Stimulated activated naive CD8-positive, alpha-beta T cell treated with anti-CD3 and anti-CD28 coated beads, Interleukin-15, amount 100 ng/mL, for 72 hours (primary cell): ENCODE measurements at places on chromosomes 2 and 18.

GRCh38 chr18:32772581-32773381 is at the start of gene KLHL14:
Gene KLHL14 (minus strand): TSS chr18:32773023. CDS start chr18:32770591, 2,432 bp downstream.
- DNase-seq, result no peak

DNA sequence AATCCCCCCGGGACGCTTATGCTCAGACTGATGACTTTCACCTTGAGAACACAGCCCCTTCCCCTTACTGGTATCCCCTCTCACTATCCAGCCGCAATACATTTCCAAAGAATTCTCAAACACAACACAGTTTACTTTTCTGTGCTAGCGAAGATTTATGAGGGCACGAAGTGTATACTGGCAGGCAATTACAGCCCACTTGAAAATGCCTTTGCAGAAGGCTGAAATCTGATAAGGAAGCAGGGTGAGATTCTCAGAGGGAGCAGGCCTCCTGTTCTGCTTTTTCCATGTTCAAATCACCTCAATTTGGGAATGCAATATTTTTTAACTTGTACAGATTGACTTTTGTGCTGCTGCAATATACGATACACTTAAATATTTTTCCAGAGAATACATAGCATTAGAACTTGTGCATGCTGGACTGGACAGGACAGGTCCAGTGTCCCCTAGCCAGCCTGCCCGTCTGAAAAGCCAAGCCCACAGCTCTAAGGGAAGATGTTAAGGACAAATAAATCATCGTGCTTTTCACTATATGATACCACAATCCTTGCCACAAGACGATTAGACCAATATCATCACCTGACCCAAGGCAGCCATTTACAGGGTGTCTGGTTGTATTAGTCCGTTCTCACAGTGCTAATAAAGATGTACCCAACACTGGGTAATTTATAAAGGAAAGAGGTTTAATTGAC is 262.1 kb downstream of the EPHA4 start:
- DNase-seq, result no peak

DNA sequence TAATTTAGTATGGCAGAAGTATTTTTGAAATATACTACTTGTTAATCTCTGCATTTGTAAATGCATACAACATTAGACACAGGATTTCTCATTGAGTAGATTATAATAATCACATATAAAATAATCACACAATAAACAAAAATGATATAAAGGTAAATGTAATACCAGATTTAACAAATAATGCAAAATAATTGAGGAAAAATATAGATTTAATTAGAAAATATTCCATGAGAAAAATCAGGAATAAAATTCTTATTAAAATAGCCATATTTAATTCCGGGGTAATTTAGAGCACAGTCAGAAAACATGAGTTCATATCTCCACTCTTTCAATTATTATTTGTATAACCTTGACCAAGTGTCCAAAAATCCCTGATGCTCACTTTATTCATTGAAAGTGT is 385.9 kb upstream of the SYT4 start:
- DNase-seq, result no peak

GRCh38 chr2:100522430-100522829 is 40.4 kb upstream of the PDCL3 start:
- no peak for DNase-seq

DNA sequence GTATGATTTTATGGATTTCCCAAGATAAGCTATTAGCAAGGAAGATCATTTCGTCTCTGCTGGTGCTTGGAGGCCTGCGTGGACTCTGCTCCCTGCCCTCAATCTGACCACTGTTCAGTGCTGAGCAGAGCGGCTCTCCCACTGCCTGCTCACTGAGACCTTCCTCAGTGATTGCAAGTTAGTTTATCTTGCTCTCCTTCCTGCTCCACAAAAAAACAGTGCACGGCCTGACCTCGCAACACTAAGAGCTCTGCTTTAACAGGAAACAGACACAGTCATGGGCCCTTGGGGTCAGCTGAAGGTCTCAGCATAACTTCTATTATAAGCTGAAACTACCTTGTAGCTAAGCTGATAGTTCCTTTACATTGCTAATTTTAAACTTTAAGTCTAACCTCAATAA is 53.1 kb downstream of the PRELID3A start:
- DNase-seq, result no peak

DNA sequence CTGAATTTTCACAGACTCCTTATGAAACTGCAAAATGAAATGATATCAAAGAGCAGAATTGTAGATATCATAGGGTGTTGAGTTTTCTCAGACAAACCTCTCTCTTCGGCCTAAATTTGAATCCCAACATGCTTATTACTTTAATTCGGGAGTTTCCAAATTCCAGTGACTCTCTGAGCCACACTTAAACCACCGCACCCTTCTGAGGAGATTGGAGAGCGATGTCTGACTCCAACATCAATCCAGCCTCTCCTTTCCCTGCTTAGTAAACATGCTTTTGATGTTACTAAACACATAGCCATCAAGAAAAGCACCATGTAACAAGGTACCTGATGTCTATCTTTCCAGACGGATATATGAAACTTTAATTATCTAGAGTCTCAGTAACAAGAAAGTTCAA is 103.1 kb upstream of the ARHGAP28 start:
- no peak for DNase-seq

GRCh38 chr2:38427936-38428335 is 50.9 kb upstream of the ATL2 start:
- DNase-seq, result no peak

- DNase-seq, result no peak
These were observed 81.6 kb upstream of the STPG4 start for GRCh38 chr2:47236503-47237215.

DNA sequence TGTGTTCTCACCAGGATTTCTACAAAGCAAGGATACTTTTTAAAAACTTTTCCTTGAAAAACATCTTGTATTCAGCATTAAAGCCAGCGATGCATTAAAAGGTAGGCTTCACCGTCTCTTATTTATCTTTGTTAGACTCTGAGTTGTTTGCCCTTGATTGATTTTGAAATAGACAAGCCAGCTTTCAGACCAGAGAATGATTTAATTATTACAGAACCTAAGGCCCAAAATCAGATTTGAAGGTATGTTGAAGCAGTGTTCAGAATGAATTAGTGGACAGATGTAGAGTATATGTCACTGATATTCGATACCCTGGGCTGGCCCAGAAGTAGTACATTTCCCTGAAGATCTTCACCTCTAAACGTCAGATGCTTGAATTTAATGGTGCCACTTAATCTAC is 136.4 kb downstream of the THSD7B start:
- no peak for DNase-seq

- no peak for DNase-seq
These were observed 59.7 kb downstream of the TTC32 start for GRCh38 chr2:19841918-19842693.
